ENCODE measurements at places on chromosomes 1 and 21.

DNA sequence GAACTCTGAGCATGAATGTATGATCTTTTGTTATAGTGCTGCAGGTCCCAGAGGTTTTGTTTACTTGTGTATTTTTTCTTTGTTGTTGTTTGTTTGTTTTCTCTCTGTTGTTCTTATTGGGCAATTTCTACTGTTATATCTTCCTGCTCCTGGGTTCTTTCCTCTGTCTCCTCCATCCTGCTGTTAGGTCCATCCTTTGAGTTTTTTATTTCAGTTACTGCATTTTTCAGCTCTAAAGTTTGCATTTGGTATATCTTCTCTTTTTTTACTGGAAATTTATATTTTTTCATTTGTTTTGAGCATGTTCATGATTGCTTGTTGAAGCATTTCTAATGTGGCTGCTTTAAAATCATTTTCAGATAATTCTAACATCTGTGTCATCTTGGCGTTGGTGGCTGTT lies 9.9 kb downstream of the TRPM2 start:
- DNase-seq: no peak

GRCh38 chr1:114540272-114540671 lies 29.3 kb upstream of the TRIM33 start:
- no peak for DNase-seq

- DNase-seq: no peak
Observed at GRCh38 chr1:226631229-226632000, 82.9 kb downstream of the STUM start.

DNA sequence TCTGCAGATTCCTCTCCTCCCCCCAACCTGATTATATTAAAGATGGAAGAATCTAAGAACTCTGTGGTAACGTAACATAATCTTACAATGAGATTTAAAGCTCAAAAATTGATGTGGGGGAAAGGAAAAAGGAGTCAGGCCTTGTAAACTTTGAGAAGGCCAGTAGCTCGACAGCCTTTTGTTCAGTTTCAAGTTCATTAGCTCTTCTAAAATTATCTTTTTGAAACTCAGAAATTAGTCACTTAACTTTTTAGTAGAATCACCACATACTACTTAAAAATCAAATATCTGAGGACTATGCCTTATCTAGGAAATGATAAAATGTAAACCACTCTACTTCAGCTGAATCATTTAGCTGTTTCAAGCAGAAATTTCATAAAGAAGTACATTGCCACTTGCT lies 996.2 kb downstream of the AMY1C start:
- no peak for DNase-seq

DNA sequence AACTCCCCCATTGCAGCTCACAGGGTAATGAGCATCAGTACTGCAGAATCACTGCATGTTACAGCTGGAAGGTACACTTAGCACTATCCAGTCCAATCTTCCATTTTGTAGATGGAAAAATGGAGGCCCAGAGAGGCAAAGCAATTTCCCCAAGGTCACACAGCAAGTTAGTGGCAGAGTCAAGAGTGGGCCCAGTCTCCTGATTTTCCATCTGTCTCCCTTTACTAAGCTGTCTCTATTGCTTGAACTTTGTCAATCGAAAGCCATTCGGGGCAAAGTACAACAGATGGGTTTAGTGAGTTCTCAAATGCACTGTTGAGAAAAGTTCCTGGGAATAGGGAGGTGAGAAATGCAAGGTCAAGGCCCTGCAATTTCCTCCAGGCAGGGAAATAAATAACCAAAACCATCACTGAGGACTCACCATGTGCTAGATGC lies 50.4 kb upstream of the IFFO2 start:
- no peak for DNase-seq

DNA sequence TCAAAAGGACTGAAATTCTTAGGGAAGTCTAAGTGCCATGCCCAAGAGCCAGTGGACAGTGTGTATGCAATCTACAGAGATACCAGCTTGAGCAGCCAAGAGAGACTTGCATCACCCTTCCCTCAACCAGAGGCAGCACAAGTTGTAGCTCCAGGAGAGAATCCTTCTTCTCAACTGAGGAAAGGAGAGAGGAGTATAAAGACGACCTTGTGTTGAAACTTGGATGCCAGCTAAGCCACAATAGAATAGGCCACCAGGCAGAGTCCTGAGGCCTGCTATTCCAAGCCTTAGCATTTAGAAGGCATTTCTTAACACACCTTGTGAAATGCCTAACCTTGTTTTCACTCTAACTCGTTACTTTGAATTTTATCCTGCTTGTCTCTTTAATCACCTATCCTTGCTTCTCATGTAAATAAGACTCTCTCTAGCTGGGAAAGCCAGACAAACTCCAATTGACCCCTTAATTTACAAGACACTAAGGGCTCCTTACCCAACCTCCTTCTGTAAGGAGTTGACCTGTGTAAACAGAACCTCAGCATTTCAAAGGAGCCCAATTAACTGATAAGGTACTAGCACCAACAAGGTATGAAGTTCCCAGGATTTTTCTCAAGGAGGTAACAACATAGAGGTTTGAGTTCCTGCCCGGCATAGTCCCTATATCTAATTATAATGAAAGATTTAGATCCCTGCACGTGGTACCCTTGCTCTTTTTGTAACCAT lies 738.8 kb downstream of the AMY1C start:
- DNase-seq: no peak

- no peak for DNase-seq
Observed at GRCh38 chr21:42750737-42751530, 97.5 kb downstream of the PDE9A start.

DNA sequence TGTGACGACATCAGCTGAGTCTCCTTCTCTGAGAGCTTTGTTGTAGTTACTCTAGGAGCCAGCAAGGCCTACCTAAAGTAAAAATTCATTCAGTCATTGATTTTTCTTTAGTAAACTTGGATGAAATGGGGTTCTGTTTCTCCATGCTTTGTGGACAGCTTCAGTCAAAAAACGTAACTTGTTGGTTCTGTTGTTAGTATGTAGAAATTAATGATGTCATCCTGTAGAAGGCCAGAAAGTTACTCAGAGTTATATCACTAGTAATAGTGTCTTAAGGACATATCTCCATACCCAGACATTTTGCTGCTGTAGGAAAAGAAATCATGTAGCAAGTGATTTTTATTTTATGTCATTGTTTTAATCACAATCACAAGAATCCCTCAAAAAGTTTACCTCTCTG lies 43.0 kb downstream of the KDM1A start:
- DNase-seq: no peak

DNA sequence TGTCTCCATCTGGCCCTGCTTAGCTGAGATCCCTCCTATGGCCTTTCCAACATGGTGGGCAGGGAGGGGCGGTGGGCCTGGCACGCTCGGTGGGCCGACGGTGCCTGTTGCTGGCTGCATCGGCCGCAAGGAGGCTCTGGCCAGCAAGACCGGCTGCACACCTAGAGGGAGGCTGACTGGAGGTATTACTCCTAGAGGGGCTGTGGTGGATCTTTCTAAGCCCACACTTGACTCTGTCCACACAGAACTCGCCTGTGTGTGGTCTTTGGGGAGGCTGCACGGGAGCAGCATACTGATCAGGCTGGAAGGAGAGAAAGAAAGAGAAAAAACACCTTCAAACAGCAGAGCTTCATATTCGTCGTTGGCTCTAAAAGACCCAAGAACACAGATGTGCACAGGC lies 41.7 kb upstream of the ZC3H12A start:
- DNase-seq: no peak

Measured in NCI-H187 treated with DMSO at 0.1 percent for 48 hours (cell line).